NCI-H1930 (cell line): ENCODE measurements at places on chromosomes 6 and 20.

GRCh38 chr20:49701241-49701790 lies 12.4 kb downstream of the B4GALT5 start:
- peak; percentile 38 for DNase-seq

DNA sequence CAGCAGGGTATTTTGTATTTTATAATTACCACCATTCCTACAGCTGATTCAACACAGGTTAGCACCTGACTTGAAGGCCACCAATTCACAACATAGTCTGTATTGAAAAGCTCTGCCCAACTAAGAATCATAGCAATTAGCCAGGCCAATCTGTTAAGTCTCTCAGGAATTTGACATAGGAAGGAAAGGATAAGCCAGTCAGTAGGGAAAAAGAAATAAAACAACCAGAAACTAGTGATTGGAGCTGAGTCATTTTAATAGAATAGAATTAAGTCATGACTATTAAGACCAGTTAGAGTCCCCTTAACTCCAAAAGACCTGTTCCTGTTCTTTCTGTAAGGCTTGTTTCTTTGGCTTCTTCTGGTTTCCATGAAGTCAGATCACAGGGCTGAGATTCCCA lies 8.1 kb downstream of the RANBP9 start:
- DNase-seq, result no peak

GRCh38 chr6:146526192-146526591 lies 17.4 kb upstream of the RAB32 start:
- DNase-seq, result no peak

GRCh38 chr20:59063358-59064213 lies 21.0 kb upstream of the PRELID3B start:
- DNase-seq, result peak; percentile 25

- DNase-seq, result no peak
These were observed 339.6 kb upstream of the PRDM1 start for GRCh38 chr6:105746509-105746908.

GRCh38 chr6:79232696-79233462 lies 1.6 kb downstream of the HMGN3 start:
- no peak for DNase-seq

GRCh38 chr20:1509237-1509636 lies 18.0 kb upstream of the SIRPB2 start:
- DNase-seq, result no peak

- DNase-seq, result no peak
These were observed 766.8 kb upstream of the MAN1A1 start for GRCh38 chr6:120116343-120116742.

DNA sequence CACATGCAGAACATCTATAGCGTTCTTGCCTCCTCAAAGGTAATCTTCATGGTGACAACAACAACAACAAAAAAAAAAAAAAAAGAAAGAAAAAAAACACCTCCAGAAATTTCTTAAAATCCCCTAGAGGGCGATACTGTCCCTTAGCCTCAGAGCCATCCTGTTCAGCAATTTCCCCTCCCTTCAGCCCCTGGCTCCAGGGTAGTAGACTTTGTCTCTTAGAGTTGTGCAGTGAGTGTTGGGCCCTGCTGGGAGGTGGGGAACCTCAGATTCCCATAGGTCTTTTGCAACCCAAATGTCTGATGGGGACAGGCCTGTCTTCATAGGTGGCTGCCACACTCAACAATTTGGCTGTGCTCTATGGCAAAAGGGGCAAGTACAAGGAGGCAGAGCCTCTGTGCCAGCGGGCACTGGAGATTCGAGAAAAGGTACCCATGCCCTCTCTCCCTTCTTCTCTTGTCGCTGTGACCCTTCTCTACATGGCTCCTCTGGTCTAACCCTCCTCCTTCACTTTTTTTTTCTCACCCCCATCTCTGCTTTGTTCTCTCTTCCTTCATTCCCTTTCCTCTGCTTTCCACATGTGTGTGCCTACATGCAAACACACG lies 6.0 kb upstream of the PTK7 start:
- DNase-seq, result no peak

DNA sequence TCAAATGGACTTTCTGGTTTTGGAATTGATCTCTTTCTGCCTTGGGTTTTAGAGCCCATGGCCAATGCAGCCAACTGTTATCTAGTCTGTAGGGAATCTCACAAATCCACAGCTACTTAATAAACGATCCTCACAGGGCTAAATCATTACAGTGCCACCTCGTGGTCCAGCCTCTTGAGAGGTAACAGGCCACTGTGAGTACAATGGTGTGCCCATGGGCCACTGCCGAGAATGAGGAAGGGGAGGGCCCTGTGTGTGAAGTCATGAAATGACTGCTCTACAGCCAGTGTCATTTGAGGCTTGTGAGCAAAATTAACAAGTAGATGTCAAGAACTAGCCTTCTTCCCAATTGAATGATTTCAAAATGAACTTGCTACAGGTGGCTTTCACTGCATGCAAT lies 54.3 kb upstream of the GMPR start:
- DNase-seq, result peak; percentile 6

- DNase-seq, result no peak
These were observed 111.6 kb upstream of the UST start for GRCh38 chr6:148635070-148635743.

GRCh38 chr6:90860822-90861601 lies 274.1 kb upstream of the MAP3K7 start:
- no peak for DNase-seq

- DNase-seq, result no peak
These were observed 23.0 kb downstream of the NHLRC1 start for GRCh38 chr6:18099511-18099910.
